ENCODE measurements at places on chromosomes 3 and 15. TPM values are rescaled to one million over a fixed set of nuclear protein-coding genes. Genes with fewer than 3 reads are reported as not detected.

DNA sequence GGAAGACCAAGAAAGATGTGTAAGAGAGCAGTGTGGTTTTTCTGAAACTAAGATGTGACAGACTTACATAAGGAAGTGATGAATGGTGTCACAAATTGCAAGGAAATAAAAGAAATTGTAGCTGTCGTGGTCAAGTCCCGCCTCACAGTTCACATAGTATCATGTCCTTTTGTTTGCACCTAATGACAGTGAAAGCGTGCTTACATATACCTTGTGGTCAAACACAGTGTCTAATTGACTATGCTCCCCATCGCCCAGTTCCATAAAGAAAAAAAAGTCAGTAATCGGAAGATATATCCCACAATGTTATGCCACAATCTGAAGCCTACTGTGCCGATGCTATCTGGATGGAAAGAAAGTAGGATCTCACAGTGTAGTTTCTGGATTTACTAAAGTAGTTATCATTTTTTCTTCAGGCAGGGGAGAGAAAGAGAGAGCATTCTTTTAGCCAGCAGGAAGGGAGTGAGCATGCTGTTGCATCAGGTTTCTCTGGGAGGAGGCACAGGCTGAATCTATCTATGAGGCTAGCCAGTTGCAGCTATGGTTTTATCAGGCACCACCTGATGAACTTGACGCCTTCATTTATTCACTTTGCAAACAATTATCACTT is 9.8 kb upstream of the PLSCR1 start:
- H3K27me3 ChIP-seq, result no peaks in the 10 kb centered on the region
- H3K36me3 ChIP-seq, result no peaks in the 10 kb centered on the region
- DNase-seq, result no peak
- H3K27ac ChIP-seq, result no peak overlapping the region
- H3K4me3 ChIP-seq, result no peak overlapping the region
- H3K4me1 ChIP-seq, result peaks cover 12% of the 10 kb centered on the region

GRCh38 chr3:184636741-184637316 is 75.0 kb downstream of the MAGEF1 start:
- H3K4me3 ChIP-seq, result no peak overlapping the region
- H3K4me1 ChIP-seq, result peaks cover 22% of the 10 kb centered on the region
- no peak for DNase-seq
- no peaks in the 10 kb centered on the region for H3K27me3 ChIP-seq
- no peak overlapping the region for H3K27ac ChIP-seq

DNA sequence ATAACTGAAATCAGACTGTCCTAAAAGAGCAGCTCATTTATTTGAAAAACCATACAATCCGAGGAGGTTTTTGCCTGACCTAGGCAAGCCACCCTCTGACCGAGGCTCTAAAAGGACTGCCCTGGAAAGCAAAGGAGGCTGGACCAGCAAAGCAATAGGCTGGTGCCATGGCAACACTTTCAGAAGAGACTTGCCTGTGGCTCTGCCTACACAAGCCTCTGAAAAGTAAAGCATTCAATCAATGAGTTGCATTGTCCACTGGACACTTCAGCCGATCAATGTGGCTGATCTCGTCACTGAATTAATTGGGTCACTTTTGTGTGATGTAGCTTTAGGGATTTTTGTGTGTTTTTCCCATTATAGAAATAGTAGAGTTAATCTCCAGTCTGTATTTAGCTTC is 99.1 kb upstream of the SEMA6D start:
- no peak for DNase-seq
- no peaks in the 10 kb centered on the region for H3K4me1 ChIP-seq
- no peaks in the 10 kb centered on the region for H3K27me3 ChIP-seq
- H3K4me3 ChIP-seq, result no peak overlapping the region
- H3K27ac ChIP-seq, result no peak overlapping the region
- no peaks in the 10 kb centered on the region for H3K36me3 ChIP-seq

DNA sequence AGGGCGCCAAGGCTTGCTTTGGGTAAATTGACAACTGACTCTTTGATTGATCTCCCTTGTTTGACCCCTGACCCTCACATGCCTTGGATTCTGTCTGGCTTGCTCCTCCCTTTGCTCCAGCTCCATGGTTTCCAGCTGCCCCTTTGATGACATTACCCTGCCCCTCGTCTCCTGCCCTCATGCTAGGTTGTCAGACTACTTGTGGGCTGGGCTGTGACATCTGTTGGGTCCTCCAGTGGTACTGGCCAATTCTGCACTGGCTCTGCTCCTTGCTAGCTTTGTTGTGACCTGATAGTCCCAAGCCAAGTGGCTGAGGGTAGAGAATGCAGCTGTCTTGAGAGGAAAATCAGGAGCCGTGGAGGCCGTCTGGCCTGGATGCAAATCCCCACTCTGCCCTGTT is 6.2 kb downstream of the THSD4 start:
- H3K4me3 ChIP-seq, result no peak overlapping the region
- H3K27ac ChIP-seq, result no peak overlapping the region
- H3K36me3 ChIP-seq, result no peaks in the 10 kb centered on the region
- no peaks in the 10 kb centered on the region for H3K4me1 ChIP-seq
- H3K27me3 ChIP-seq, result peaks cover 4% of the 10 kb centered on the region
- no peak for DNase-seq

GRCh38 chr3:5227812-5228211 is 40.3 kb downstream of the EDEM1 start:
- no peaks in the 10 kb centered on the region for H3K4me1 ChIP-seq
- no peak overlapping the region for H3K27ac ChIP-seq
- H3K4me3 ChIP-seq, result no peak overlapping the region
- DNase-seq, result no peak
- H3K36me3 ChIP-seq, result no peaks in the 10 kb centered on the region

GRCh38 chr3:63975723-63976122 is 47.6 kb downstream of the PSMD6 start:
- DNase-seq, result no peak
- H3K27ac ChIP-seq, result no peak overlapping the region
- H3K4me1 ChIP-seq, result peaks cover 92% of the 10 kb centered on the region
- H3K36me3 ChIP-seq, result peaks cover 16% of the 10 kb centered on the region

DNA sequence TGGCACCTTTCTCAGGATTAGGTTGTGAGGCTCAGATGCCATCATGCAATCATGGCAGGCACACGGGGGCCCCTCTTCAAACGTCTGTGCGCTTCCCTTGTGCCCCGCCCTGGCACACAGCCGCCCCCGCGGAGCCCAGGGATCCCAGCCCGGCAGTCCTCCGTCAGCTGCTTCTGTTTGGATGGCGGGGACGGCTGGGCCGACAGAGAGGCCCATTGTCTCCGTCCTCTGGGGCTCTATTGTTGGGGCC is 849 bp upstream of the HDAC11 start:
- peak overlapping the region; percentile 84 for H3K4me3 ChIP-seq
- no peaks in the 10 kb centered on the region for H3K27me3 ChIP-seq
- peaks cover 14% of the 10 kb centered on the region for H3K4me1 ChIP-seq
- H3K27ac ChIP-seq, result peak overlapping the region; percentile 90

- DNase-seq, result no peak
- no peaks in the 10 kb centered on the region for H3K4me1 ChIP-seq
- no peak overlapping the region for H3K27ac ChIP-seq
- H3K36me3 ChIP-seq, result no peaks in the 10 kb centered on the region
- no peak overlapping the region for H3K4me3 ChIP-seq
Observed at GRCh38 chr15:38826880-38827279, 262.3 kb upstream of the RASGRP1 start.

DNA sequence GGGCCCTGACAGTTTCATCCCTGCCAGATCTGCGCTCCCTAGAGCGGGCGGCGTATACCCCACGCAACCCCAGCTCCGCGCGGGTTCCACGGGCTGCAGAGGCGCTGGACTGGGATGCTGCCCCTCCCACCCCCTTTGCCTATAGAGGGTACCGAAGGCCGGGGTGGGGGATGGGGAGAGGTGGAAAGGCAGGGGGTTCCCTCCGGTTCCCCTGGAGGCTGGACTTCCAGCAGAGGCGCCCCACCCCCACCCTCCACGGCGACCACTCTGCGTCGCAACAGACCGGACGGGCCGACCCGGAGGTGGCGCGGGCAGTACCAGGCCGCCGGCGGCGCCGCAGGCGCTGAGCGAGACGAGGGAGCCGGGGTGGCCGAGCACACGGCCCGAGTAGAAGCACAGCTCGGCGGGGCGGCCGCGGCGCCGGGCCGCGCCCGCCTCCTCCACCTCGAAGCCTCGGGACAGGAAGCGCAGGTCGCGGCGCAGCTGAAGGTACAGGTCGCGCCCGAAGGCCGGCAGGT is 995 bp downstream of the ADAMTS17 start:
- no peak overlapping the region for H3K27ac ChIP-seq
- DNase-seq, result no peak
- H3K27me3 ChIP-seq, result no peaks in the 10 kb centered on the region
- no peak overlapping the region for H3K4me3 ChIP-seq
- H3K36me3 ChIP-seq, result no peaks in the 10 kb centered on the region

- H3K27me3 ChIP-seq, result no peaks in the 10 kb centered on the region
- no peaks in the 10 kb centered on the region for H3K4me1 ChIP-seq
- no peak overlapping the region for H3K27ac ChIP-seq
- H3K4me3 ChIP-seq, result no peak overlapping the region
- no peaks in the 10 kb centered on the region for H3K36me3 ChIP-seq
Observed at GRCh38 chr3:34504366-34504765, 705.9 kb downstream of the PDCD6IP start.

GRCh38 chr3:27796365-27796875 is 74.3 kb upstream of the EOMES start:
- DNase-seq, result no peak
- no peak overlapping the region for H3K27ac ChIP-seq
- H3K4me1 ChIP-seq, result no peaks in the 10 kb centered on the region
- H3K36me3 ChIP-seq, result no peaks in the 10 kb centered on the region

DNA sequence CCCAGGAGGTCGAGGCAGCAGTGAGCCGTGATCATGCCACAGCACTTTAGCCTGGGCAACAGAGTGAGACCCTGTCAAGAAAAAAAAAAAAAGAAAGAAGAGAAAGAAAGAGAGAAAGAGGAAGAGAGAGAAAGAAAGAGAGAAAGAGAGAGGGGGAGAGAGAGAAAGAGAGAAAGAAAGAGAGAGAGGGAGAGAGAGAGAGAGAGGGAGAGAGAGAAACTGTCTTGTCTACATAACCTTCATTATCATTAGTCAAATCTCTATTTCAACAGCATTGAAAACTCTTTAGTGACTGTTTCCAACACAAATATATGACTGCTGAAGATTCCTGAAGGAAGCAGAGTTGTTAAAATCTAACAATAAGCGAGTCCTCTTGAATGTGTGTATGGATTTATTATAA is 304.3 kb downstream of the MAGI1 start:
- no peak overlapping the region for H3K4me3 ChIP-seq
- H3K36me3 ChIP-seq, result no peaks in the 10 kb centered on the region
- no peak for DNase-seq
- no peak overlapping the region for H3K27ac ChIP-seq
- no peaks in the 10 kb centered on the region for H3K27me3 ChIP-seq
- no peaks in the 10 kb centered on the region for H3K4me1 ChIP-seq

DNA sequence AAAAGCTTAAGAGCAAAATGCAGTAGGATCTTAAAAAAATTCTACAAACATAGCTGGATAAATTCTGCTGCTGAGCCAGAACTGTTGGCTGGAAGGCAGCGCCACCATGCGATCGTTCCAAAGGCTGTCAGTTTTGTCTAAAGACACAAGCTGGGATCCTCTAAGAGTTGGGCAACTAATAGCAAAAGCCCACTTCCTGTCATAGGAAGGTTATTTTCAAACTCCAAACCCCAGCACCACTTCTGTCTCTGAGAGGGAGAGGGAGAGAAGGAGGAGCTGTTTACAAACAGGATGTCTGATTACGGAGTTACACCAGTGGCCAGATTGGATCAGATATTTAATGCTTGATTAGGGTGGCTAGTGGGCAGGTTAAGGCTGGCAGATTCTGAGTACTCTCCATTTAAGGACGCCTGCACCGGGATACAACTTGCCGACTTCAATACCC is 44.0 kb downstream of the EIF4E3 start:
- no peaks in the 10 kb centered on the region for H3K36me3 ChIP-seq
- no peaks in the 10 kb centered on the region for H3K4me1 ChIP-seq
- H3K4me3 ChIP-seq, result no peak overlapping the region
- H3K27me3 ChIP-seq, result no peaks in the 10 kb centered on the region
- H3K27ac ChIP-seq, result no peak overlapping the region
- no peak for DNase-seq

DNA sequence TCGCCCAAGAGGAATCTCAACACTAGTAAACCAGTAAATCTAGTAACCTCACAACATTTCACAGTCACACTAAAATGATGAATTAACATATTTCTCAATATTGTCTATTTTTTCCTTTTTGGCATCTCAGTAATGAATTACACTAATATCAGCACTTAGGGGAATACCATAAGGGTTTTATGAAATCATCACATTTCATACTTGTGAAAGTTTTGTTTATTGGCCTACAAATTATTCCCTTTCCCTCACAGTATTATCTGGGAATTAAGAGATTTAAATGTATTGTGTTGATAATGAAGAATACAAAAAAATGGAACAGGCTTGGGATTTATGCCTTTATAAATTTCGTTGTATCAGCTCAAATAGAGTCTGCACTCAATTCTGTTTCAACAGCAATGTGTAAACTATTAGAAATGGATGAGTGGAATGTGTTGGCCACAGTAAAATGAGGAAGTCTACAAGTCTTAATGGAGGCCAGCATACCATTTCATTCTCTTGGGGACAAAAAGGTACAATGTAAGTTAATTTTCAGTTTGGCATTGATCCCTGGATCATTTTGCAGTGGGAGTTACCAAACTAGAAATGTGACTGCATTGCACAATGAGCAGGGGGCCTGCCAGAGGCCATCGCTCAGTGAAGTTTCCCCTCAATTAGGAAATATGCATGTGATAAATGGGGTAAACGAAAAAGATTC is 195.4 kb downstream of the FMN1 start:
- no peaks in the 10 kb centered on the region for H3K4me1 ChIP-seq
- no peak overlapping the region for H3K27ac ChIP-seq
- no peaks in the 10 kb centered on the region for H3K27me3 ChIP-seq
- no peak overlapping the region for H3K4me3 ChIP-seq
- no peak for DNase-seq
- no peaks in the 10 kb centered on the region for H3K36me3 ChIP-seq

GRCh38 chr15:100683434-100683833 is 81.0 kb downstream of the ASB7 start:
- DNase-seq, result no peak
- no peak overlapping the region for H3K4me3 ChIP-seq
- no peak overlapping the region for H3K27ac ChIP-seq
- H3K4me1 ChIP-seq, result no peaks in the 10 kb centered on the region

- H3K36me3 ChIP-seq, result no peaks in the 10 kb centered on the region
- no peak overlapping the region for H3K4me3 ChIP-seq
- H3K4me1 ChIP-seq, result no peaks in the 10 kb centered on the region
- no peak for DNase-seq
Observed at GRCh38 chr3:41608347-41608746, 353.6 kb downstream of the ULK4 start.

GRCh38 chr3:114207768-114208167 is 28.9 kb upstream of the DRD3 start:
- no peaks in the 10 kb centered on the region for H3K27me3 ChIP-seq
- H3K36me3 ChIP-seq, result no peaks in the 10 kb centered on the region
- peaks cover 8% of the 10 kb centered on the region for H3K4me1 ChIP-seq
- no peak overlapping the region for H3K4me3 ChIP-seq
- no peak for DNase-seq

Gene ERC2
- total RNA-seq, result not detected

Gene ATP11B
- 76.4 TPM for total RNA-seq

Gene KBTBD13
- total RNA-seq, result not detected

Gene XCR1
- total RNA-seq, result not detected

Gene SLC22A14
- not detected for total RNA-seq

Gene ACP3
- total RNA-seq, result not detected

Gene TM4SF1
- total RNA-seq, result 0.27 TPM

Gene LRRC3B
- total RNA-seq, result not detected

Gene USP13
- 12.7 TPM for total RNA-seq

Gene HIGD1A
- total RNA-seq, result 89.3 TPM

Gene PRRT3
- total RNA-seq, result 12.1 TPM

Gene HTR3E
- total RNA-seq, result not detected

All from CD8-positive, alpha-beta memory T cell (primary cell).